CMK (cell line): ENCODE measurements at places on chromosomes 16 and 17.

DNA sequence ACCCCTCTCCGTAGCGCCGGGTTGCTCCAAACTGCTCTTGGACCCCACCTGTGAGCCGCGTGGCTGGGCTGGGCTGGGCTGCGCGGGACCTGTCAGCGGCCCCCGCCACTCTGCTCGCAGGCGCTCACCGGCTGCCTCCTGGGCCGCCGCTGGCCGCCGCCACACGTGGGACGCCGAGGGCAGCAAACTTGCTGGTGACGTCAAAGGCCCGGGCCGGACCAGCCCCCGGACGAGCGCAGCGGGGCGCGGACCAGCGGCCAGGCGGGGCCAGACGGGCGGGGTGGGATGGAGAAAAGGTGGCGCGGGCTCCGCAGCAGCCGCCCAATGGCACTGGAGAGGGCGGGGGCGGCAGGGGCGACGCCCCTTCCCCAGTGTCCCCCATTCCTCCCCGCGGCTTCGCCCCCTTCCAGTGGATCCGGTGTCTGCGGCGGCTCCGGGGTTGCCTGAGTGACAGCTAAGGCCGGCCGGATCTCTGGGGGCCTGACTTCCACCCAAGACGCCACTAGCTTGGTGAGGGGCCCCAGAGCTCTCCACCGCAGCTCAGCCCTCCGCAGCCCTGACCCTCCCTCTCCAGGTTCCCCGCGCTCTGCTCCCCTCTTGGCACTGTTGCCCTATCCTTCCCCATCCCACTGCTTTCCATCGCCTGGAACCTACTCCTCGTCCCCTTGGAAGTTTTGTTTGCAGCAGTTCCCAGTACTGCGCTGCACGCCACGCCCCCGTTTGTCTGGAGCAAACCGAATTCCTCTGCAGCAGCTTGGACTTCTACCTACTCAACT lies at the start of gene HS3ST3A1:
TSS of gene HS3ST3A1 (minus strand) at position 154 of the 776 bp plus-strand sequence. CDS start 800 bp downstream, outside the sequence.
- DNase-seq, result no peak

GRCh38 chr16:31513126-31513525 lies 4.9 kb upstream of the RUSF1 start:
- no peak for DNase-seq

- DNase-seq, result peak; percentile 22
Measured at GRCh38 chr16:77171745-77172635, 19.0 kb upstream of the MON1B start.

DNA sequence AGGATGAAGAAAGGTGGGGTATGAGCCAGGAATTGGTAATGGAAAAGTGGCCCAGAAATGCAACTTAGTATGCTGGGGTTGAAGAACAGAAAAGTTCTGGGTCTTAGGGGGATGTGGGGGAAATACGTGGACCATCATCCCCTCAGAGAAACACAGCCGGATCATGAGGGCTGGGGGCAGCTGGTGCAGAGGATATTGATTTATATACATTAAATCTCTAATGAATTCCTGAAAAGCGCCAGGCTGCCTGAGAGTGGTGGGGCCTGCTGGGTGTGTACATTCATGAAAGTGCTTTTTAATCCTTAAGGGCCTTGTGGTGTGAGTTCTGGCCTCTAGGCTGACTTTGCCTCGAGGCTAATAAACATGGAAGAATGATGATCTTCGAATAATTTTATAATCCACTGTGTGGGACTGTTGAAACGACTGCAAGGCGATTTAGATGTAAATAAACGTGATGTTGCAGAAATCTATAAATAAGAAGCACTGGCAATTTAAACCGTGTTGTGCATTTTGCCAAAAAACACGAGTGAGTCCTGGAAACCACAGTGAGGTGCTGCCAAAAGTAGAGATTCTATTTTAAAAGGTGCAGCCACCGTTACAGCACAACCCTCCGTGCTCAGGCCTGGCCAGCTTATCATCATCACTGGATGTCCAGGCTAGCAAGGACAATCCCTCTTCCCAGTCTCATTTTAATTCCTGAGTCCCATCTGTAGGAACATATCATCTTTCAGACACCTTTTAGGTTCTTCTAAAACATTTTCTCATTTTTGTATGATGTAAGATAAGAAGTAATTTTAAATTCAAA lies 32.1 kb downstream of the PRKAR1A start:
- DNase-seq, result no peak

GRCh38 chr16:65961476-65962143 lies 404.9 kb upstream of the CDH5 start:
- no peak for DNase-seq

DNA sequence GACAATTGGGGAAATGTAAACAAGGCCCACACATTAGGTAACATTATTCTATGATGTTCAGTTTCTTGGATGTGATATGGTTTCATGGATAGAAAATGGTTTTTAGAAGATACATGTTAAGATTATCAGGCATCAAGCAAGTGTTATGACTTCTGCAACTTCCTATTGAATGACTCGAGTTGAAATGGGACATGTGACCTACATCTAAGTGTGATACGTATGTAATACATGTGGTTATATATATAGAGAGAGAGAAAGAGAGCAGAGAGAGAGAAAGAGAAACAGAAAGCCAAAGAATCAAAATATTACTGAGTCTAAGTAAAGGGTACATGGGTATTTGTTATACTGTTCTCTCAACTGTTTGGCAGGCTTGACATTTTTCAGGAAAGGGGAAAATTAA lies 1.7 kb downstream of the TMEM170A start:
- DNase-seq, result no peak

DNA sequence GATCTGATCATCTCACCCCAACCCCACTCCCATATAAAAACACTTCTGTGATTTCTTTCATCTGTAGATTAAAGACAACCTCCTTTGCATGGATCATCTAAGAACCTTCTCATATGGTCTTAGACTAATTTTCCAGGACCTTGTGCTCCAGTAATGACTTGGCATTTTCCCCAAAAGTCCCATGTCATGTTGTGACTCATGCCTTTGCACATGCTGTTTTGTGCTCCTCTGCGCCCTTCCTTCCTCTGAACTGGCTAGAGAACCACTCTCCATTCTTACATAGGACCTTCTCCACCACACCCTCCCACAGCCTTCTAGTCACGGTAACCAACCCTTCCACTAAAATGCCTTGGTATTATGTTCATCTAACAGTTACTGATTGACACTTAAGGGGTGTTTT lies 99.5 kb upstream of the AXIN2 start:
- no peak for DNase-seq

- no peak for DNase-seq
Measured at GRCh38 chr16:81478876-81479511, 34.4 kb downstream of the CMIP start.

DNA sequence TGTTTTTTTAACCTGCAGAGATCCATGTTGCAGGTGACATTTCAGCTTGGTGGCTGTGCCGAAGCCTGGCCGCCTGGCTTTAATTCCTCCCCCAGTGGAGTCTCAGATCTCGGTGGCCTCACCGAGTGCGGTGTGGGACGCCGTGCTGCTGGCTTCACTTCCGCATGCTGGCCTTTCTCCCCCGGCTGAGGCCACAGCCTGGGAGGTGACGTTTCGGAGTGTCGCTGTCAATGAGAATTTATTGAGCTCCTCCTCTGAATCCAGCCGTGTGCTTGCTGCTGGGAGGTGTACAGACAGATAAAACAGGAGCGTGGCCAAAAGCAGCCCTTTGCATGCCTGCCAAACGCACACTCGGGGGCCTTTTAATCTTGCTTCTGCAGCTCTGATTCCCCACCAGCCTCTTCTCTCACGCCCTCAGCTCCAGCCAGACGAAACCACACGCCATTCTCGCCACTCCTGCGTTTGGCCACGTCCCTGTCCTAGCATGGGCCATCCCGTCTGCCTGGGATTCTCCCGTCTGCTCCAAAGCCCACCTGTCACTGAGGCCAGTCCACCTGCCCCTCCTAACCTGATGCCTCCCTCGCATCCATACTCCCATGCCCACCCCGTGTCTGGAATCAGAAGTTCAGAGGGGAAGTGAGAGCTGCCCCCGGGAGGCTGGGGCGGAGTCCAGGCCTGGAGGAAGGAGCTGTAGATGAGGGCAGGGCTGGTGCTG lies 3.6 kb downstream of the GSE1 start:
- DNase-seq, result no peak

DNA sequence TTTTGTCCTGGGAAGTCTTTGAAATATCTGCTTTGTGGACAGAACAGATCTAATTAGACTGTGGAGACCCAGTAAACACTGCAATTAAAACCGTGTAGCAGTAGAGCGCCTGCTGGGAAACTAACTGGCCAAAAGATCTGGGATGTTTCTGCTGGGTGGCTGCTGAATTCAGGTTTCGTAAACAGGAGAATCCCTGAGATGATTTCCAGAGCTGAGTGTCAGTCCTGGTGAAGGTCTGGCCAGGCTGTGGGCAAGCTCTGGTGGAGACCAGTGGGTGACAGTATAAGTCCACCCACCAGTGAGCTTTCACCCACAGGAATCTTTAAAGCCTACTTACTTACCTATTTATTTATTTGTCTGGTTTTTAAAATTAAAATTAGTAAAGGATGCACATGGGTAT lies 257.2 kb downstream of the IRF8 start:
- no peak for DNase-seq

- no peak for DNase-seq
Measured at GRCh38 chr16:58499615-58500351, at the start of gene NDRG4. NDRG4 (plus strand) TSS chr16:58500143; CDS start chr16:58500249, 106 bp downstream.

GRCh38 chr17:78128551-78129350 lies at the start of gene TMC6:
TMC6 (minus strand) TSS chr17:78128755; CDS start chr17:78126832, 1,923 bp downstream.
- peak; percentile 83 for DNase-seq

DNA sequence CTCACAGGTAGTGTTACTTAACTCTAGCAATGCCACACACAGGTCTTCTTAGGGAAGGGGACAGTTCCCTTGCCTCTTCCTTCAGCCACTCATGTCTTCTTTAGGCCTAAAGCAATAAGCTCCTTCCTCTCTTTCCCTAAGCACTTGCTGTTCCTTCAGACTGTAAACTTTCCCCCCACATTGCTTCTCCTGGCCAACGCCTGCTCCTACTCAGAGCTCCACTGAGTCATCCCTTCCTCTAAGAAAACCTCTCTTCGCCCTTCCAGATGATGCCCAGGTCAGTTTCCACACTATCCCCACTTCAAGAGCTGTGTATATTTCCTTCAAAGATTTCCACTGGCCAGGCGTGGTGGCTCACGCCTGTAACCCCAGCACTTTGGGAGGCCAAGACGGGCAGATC lies 12.5 kb upstream of the EPOP start:
- no peak for DNase-seq

DNA sequence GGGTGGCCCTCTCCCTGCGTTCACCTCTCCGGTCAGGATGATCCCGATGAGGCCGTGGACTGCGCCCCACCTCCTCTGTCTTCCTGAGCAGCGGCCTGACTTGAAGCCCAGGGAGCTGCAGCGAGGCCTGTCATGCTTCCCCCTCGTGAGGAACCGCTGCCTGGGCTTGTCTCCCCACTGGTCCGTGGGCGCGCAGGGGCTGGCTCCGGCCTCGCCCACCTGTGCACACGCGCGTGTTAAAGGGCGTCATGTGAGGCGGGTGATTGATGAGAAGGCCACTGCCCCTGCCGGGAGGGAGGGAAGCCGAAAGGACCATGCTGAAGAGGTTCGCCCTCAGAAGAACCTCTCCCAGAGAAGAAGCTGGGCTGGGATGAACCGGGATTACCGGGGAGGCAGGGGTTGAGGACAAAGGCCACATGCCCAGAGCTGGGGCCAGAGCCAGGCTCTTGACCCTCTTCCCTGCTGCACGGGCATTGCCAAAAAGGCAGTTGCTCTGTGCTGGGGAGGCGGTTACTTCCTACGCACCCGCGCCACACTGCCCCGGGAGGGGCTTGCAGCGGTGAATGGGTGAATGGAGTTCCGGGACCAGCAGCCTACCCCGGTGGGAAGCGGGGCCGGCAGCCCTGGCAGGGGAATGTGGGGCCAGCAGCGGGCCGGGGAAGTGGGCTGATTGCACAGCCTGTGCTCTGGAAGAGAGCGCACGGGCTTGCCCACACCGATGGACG lies 85.9 kb upstream of the GSE1 start:
- no peak for DNase-seq

GRCh38 chr16:52372313-52372712 lies 174.6 kb downstream of the TOX3 start:
- DNase-seq, result no peak

GRCh38 chr17:7553356-7553755 lies 4.5 kb downstream of the TNFSF12 start:
- no peak for DNase-seq

- DNase-seq, result no peak
Measured at GRCh38 chr17:80720610-80721577, 176.3 kb downstream of the RPTOR start.

DNA sequence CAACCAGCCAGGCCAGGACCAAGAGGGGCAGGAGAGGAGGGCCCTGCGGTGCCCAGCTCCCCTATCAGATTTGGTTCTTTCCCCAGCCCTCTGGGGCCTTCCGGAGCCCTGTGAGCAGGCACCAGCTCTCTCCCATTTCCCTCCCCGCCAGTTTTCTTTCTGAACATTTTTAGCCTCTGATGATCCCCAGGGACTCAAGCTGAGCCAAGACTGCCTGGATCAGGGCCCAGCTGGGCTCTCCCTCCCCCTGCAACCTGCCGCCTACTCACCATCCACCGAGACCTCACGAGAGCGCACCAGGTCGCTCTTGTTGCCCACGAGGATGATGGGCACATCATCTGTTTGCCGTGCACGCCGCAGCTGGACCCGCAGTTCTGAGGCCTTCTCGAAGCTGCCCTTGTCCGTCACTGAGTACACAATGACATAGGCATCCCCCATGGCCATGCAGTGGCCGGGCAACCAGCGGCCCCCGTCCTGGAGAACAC lies 2.0 kb downstream of the RRAD start:
- no peak for DNase-seq

GRCh38 chr16:78284957-78285434 lies 185.5 kb downstream of the WWOX start:
- no peak for DNase-seq

DNA sequence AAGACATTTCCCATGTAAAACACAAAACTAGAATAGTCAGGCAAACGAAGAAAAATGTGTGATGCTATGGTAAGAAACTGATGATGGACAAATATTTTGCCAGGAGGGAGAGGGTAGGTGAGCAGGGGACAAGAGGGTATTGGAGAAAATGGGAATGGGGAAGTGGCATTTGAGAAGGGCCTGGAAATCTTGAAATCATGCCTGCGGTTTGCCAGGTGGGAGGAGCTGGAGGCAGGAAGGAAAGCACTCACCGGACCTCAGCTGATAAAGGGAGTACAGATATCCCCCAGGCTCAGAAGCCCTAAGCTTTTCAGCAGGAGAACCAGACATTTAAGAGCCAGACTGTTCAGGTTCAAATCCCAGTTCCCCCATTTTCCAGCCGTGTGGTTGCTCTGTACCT lies 103.6 kb downstream of the GSG1L start:
- DNase-seq, result no peak

DNA sequence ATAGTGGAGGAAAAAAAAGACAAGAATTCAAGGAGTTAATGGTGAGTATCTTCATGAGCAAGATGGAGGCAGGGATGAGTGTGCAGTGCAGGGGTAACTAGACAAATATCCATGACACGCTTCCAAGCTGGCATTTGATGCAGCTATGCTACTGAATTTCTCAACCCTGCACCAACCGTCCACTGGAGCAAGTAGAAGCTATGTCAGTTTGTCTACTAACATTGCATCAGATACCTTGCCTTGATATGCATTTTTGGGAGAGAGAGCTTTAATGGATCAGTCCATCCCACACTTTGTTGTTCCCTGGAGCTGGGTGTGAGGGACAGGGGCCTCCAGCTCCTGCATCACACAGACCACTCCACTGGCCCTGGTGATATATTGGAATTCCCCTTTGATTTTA lies 16.4 kb downstream of the CCL11 start:
- no peak for DNase-seq
